Cerebellum (tissue), 4 donors: ENCODE measurements at places on chromosomes 4 and X. TPM values are rescaled to one million over a fixed set of nuclear protein-coding genes. Genes with fewer than 3 reads are reported as not detected.

- no peak for DNase-seq
These were observed 1056.4 kb downstream of the ADGRL3 start for GRCh38 chr4:62256479-62256878.

- no peak for DNase-seq
These were observed 61.7 kb downstream of the HADH start for GRCh38 chr4:108051343-108051742.

DNA sequence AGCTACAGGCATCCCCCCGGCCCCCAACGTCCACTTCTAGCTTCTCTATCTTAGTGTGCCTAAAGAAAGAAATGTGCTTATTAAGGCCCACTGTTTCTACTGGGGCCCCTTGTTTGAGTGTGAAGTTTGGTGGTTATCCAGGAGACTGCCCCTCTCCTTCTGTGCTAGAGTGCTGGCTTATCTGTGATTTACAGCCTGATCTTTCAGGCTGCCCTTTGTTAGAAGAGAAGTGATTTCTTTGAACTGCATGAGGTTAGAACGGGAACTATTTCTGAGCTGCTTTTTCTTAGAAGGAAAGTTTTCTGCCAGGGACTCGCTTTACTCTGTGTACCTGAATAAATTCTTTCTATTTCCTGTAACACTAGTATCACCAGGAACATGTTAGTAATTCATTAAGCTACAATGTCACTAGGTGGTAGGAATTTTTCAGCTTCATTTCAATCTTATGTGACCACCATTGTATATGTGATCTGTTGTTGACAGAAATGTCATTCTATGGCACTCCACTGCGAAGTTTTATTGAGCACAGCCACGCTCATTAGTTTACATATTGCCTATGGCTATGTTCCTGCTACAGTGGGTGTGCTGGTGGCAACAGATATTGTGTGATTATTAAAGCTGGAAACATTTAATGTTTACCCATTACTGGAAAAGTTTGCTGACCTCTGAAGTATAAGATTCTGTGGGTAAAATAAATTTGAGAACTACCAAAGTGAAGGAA, 193.8 kb upstream of the CXorf51B start:
- DNase-seq = no peak

DNA sequence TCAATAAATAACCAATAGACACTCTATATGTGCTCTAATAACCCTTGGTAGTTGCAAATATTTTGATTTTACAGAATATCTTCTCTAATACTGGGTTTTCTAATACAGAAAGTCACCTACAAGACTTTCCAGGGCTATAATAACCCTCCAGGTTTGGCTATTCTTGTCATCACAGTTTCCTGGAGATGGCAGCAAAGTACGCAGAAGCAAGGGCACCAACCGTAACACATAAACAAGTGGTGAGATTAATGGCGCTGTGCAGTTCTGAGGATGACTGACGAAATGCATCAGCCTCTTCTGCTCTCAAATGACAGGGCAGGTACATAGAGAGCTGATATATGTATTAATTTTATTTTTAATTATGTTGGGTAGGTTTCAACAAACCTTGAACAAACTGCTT, 122.4 kb downstream of the C4orf33 start:
- DNase-seq = no peak

FRAS1 gene
- total RNA-seq = 28.4 TPM

DNA sequence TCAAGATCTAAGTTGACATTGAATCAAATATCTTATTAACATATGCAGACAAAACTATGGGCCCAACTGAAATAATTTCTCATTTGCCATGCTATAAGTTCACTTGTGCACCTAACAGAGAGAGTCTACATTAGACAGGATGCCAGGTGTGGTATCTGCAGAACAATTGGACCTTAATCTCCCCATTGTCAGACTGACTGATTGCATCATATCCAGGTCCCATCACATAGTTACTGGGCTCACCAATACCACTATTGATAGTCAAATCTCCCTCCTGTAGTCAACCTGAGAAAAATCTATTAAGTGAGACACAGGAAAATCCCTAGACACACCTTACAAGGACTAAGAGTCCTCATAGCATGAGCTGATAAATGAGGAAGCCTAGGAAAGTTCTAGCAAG, 156.0 kb upstream of the FRG1 start:
- no peak for DNase-seq

GRCh38 chr4:183563874-183564273, 59.0 kb downstream of the ING2 start:
- no peak for DNase-seq

DNA sequence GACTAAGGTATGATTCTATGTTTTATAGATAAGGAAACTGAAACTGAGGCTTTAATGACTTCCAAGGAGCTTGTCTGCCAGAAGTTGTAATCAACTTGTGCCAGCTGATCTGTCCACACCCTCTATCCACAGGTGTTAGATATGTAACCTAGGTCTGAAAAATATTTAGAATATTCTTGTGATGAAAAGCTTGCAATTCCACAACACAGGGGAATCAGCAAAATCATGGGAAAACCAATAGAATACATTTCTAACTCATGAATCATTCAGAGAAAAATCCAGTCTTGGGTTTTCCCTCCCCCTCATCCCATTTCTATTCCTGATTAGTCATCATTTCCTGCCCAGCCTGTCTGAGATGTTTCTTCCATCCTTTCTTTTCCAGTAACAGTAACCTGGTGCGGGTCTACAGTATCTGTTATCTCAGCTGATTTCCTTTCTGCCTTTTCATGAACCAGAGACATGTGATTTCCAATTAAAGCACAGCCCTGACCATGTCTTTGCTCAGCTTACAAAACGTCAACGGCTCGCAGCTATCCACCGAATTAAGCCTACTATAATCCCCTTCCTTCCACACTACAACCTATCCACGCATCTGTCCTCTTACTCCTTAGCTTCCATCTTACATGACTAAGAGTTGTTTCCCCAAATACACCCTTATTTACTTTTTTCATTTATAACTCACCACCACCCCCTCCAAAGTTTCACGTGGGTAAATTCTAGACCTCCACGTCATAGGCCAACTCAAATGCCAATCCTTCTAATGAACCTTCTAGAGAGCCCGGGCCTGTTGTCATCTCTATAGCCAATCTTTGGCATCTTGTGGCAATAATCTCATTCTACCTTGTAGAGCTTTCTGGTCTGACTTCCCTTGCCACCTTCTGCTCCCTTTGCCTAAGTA, 961 bp upstream of the NOCT start:
- no peak for DNase-seq

GRCh38 chrX:103565752-103566151, 19.6 kb upstream of the TCEAL4 start:
- DNase-seq = no peak

MGARP gene
- total RNA-seq = 0.73 TPM

FGD1 gene
- 10.3 TPM for total RNA-seq

DNA sequence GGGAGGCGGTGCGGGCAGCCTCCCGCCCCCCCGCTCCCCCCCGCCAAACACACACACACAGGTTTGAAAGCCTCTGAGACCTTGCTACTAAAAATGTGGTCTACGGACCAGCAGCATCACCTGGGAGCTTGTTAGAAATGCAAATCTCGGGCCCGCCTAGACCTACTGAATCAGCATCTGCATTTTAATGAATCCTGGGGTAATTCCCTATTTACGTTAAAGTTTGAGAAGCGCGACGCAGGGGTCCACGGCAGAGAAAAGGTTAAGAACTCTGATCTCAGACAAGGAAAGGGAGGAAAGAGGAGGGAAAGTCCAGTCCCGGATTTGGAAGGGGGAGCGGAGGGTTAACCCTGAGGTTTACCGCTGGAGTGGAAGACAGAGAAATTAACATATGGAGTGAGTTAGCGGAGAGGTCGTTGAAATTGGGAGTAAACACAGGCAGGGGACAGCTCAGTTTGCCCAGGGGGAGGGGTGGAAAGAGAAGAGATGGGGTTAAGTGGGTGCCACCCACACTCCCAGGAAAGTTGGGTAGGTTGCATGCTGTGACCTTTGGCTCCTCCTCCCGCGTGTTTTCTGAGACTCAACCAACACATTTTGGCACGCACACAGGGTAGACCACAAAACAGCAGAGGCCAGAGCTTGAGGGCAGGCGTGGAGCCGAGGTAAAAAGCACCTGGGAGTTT, 483.6 kb downstream of the BCOR start:
- DNase-seq = no peak

GUCY1B1 gene
- 30.3 TPM for total RNA-seq

- no peak for DNase-seq
These were observed 175.3 kb downstream of the MAML3 start for GRCh38 chr4:139978692-139979091.

GRCh38 chr4:115687052-115687755, 573.8 kb upstream of the NDST4 start:
- DNase-seq = no peak

AWAT2 gene
- total RNA-seq = not detected

GPRASP1 gene
- 40.5 TPM for total RNA-seq

- DNase-seq = no peak
These were observed 48.3 kb upstream of the TMEM150C start for GRCh38 chr4:82610041-82610440.

FAM13A gene
- total RNA-seq = 55.2 TPM

SPANXA1 gene
- not detected for total RNA-seq

RRH gene
- total RNA-seq = 0.64 TPM

DNA sequence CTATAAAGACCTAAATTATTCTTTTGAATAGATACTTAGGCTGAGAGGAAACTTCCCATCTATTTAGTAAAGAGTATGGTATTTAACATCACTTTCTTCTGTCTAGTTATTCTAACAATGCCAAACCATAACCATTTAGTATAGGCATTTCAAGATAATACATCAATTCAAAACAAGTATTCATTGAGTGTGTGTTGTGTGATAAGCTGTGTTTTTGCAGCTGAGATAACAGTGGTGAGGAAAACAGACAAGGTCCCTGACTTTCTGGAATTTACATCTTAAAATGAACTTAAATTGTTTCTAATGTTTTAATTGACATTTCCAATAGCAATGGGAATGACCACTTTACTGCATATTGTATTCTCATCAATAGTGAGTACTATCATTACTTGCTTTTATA, 22.4 kb upstream of the TSPAN5 start:
- no peak for DNase-seq

OR13H1 gene
- not detected for total RNA-seq

- no peak for DNase-seq
These were observed 178.3 kb downstream of the MAPK10 start for GRCh38 chr4:86181585-86181984.
